Fibroblast of skin of left quadriceps (primary cell): ENCODE measurements at places on chromosomes 1 and 21.

DNA sequence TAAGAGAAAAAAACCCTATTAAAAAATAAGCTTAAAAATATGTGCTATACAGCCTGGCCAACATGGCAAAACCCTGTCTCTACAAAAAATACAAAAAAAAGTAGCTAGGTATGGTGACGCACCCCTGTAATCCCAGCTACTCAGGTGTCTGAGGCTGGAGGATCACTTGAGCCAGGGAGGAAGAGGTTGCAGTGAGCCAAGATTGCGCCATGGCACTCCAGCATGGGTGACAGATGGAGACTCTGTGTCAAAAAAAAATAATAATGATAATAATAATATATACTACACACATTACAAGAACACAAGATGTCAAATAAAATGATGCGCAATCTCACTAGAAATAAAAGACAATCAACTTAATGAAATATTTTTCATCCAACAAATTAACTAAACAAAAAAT lies 22.9 kb downstream of the NRDC start:
- DNase-seq: no peak

DNA sequence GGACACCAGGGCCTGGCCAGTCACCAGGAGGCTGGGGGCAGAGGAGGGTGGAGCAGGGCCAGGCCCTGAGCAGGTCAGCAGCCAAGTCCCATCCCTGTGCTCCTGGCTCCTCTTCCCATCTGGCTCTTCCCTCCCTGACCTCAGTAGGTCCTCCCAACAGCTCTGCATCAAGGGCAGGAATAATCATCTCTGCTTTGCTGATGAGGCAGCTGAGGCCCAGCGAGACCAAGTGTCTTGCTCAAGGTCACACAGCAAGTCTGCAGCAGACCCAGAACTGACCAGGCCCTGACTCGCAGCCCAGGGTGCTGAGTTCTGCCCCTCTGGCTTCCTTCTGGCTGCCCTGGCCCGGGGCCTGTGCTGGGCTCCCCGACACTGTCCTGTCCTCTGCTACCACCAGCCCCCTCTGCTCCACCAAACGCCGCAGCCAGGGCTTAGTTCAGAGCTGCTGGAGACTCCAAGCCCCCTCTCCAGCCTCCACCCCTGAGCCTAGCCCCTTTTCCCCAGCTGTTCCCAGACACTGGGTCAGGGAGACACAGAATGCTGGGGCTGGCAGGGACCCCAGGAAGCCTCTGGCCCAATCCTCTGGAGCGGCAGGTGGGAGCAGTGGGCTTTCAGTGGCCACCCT lies 224.9 kb downstream of the PTPRU start:
- no peak for DNase-seq

- no peak for DNase-seq
Observed at GRCh38 chr1:113552244-113552643, 161.9 kb downstream of the MAGI3 start.

GRCh38 chr21:42739061-42739931 lies 85.9 kb downstream of the PDE9A start:
- DNase-seq: no peak

- DNase-seq: no peak
Observed at GRCh38 chr1:18360251-18360650, 120.5 kb upstream of the KLHDC7A start.

- no peak for DNase-seq
Observed at GRCh38 chr1:218636548-218636947, 291.4 kb downstream of the TGFB2 start.

DNA sequence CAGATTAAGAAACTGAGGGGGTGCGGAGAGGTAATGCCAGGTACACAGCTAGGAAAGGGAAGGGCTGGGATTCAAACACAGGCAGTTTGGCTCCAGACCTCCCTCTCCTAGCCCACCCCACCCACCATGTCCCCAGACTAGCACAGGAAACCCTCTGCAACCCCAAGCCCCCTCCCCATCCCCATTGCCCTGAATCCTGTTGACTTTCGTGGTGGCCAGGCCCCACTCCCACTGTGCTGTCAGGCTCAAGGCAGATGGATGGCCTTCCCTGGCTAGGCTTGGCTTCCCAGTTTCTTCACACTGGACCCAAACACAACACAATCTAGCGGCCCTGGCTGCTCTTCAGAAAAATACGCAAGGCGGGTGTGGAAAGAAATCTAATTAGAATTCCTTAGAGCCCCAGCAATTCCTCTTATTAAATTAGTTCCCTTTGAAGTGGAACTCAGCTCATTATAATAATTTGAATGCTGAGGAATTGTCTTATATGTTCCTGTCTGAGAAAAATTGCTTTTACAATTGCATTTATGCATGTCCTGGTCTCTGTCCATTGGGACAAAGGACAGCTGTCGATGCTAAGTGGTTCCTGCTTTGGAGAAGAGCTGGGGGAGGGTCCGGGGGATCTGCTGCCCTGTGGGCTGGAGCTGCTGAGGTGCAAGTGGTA lies 97.4 kb downstream of the SYF2 start:
- DNase-seq: no peak

DNA sequence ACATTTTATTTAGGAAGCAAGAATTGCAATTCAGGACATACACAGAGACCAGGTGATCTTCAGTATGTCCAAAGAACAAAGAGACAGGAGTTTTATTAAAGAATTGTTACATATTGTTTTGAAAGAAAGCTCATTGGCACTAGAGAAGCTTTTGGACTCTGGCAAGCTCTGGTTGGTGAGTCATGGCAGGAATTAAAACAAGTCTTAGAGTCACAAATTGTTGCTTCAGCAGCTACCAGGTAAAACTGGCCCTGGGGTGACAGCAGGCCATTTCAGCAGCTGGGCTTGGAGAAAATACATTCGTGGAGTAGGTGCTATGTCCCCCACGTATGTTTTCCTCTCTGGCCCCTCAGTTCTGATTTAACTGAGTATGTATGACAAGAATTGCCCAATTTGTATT lies 58.8 kb downstream of the MAP3K21 start:
- DNase-seq: no peak

GRCh38 chr1:66503841-66504470 lies 30.0 kb upstream of the SGIP1 start:
- peak; percentile 48 for DNase-seq

DNA sequence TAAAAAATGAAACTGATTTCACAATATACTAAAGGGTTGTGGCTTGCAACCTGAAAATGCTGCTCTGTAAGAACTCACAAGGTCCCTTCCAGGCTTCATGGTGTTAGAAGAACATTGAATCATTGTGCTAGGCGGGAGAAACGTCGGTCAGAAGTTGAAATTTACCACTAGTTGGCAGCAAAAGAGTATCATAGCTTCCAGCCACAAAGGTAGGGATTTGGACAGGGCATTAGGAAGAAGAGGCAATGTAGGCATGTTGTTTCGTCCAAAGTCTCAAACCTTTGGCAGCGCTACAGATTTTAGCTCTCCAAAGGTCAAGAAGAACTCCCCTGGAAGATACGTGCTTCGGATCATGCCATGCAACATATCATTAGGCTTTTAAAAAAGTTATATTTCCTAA lies 62.5 kb upstream of the ZP4 start:
- no peak for DNase-seq

- no peak for DNase-seq
Observed at GRCh38 chr1:65478379-65479026, 58.0 kb downstream of the LEPR start.

DNA sequence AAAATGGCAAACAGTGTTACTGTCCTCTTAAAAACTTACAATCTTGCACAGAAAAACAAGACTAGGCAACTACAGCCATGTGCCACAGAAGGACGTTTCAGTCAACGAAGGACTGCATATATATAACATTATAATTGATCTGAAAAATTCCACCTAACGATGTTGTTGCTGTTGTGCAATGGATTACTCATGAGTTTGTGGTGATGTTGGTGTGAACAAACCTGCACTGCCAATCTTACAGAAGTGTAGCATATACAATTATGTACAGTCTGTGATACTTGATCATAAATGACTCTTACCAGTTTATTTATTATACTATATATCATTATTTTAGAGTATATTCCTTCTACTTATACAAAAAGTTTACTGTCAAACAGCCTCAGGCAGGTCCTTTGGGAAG lies 6.8 kb upstream of the VAMP4 start:
- DNase-seq: no peak

GRCh38 chr1:212402666-212403321 lies 11.9 kb downstream of the PACC1 start:
- no peak for DNase-seq

DNA sequence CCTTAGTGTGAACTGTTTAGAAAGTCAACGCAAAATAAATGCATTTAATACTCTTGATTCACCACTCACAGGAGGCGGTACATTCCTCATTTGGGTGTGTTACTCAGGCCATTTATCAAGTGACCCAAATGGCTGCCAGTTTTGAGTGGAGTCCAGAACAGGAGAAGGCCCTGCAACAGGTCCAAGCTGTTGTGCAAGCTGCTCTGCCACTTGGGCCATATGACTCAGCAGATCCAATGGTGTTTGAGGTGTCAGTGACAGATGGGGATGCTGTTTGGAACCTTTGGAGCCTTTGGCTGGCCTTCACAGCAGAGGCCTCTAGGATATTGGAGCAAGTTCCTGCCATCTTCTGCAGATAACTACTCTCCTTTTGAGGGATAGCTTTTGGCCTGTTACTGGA lies 609.2 kb downstream of the KCNT2 start:
- DNase-seq: no peak
